ENCODE measurements at places on chromosomes 12 and 14. TPM values are rescaled to one million over a fixed set of nuclear protein-coding genes. Genes with fewer than 3 reads are reported as not detected.

Gene CLEC7A
- 1.0 TPM for polyA plus RNA-seq

Gene MUCL1
- not detected for polyA plus RNA-seq

DNA sequence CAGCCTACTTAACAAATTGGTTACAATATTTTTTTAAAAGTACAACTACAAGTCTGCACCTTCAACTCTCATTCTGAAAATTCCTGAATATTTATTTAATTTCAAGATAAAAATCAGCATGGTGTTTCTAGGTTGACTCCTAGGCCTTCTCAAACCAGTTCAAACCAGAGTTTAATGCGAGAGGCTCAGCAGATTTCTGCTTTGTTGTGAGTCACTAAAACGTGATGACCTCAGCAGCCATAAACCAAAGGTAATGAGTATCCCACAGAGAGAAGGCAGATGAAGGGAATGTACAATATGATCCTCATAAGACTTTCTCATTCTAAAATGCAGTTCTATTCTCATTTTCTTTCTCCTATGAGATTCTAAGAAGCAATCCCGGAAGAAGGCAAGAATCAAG, 1.5 kb downstream of the PRDM4 start:
- no peak for DNase-seq
- no peak overlapping the region for H3K27ac ChIP-seq
- no peak overlapping the region for H3K4me3 ChIP-seq
- no peaks in the 10 kb centered on the region for H3K27me3 ChIP-seq

- H3K4me1 ChIP-seq: no peaks in the 10 kb centered on the region
- H3K27me3 ChIP-seq: no peaks in the 10 kb centered on the region
- DNase-seq: no peak
- H3K36me3 ChIP-seq: no peaks in the 10 kb centered on the region
- H3K27ac ChIP-seq: no peak overlapping the region
- no peak overlapping the region for H3K4me3 ChIP-seq
These were observed 170.6 kb downstream of the MED13L start for GRCh38 chr12:116106870-116107269.

Data from pancreas (tissue), 10 donors.